Subcutaneous preadipocyte (primary cell): ENCODE measurements at places on chromosomes 7 and 10. TPM values are rescaled to one million over a fixed set of nuclear protein-coding genes. Genes with fewer than 3 reads are reported as not detected.

The SLC35G1 gene
- total RNA-seq: 2.6 and 4.7 TPM in 2 replicates

The TAS2R5 gene
- total RNA-seq: 0.59 and 1.5 TPM in 2 replicates

The SLC25A40 gene
- total RNA-seq: 7.3 and 10.4 TPM in 2 replicates

The RARRES2 gene
- total RNA-seq: not detected in 2 replicates

The AKR1C8 gene
- total RNA-seq: not detected in 2 replicates

The KAZALD1 gene
- total RNA-seq: 4.8 and 11.9 TPM in 2 replicates

The MUC3A gene
- total RNA-seq: not detected in 2 replicates

The CALHM3 gene
- 0.39 and 1.1 TPM in 2 replicates for total RNA-seq
